Kidney capillary endothelial cell (primary cell): ENCODE measurements at places on chromosomes 5 and 9.
A peak's percentile ranks its signal among the peaks of the same experiment; 100 is the strongest.

DNA sequence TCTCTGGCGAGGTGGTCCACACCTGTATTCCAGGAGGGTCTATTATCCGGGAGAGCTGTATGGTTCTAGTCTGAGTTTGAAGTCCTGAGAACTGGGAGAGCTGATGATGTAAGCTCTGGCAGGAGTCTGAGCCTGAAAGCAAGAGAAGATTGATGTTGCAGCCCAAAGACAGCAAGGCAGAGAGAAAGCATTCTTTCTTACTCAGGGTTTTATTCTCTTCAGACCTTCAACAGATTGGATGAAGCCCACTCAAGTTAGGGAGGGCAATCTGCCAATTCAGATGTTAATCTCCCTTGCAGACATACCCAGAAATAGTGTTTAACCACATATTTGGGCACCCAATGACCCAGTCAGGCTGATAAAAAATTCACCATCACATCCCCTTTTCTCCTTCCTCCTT is 159.1 kb downstream of the CCDC171 start:
- DNase-seq, result no peak

DNA sequence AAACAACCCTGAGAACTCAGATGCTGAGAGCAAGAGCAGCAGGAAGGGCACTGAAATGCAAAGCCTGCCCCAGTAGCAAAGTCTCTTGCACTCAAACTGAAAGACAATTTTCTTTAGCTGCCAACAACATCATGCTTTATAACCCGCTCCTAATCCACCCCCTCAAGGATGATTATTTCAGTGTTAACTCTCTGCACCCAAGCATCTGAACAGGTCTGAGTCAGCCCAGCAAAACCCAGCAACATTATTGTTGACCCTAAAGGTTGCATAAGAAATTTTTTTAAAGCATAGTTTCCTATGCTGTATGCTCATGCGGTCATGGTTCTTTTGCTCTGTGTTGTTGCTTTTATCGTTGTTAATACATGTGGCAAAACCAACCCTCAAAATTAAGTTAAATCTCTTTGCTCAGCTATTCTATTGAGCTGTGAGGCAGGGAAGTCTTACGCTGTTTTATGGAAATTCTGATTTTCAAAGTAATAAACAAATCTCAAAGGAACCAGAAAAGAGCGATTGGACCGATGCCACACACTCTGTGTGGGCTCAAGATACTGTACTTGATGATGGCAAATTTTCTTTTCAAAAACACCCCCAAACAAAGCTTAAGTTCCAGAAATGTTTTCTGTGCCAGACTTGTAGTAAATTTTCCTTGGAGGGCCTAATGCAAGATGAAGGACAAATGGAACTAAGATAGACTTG is 440.6 kb upstream of the MPDZ start:
- no peak for DNase-seq

DNA sequence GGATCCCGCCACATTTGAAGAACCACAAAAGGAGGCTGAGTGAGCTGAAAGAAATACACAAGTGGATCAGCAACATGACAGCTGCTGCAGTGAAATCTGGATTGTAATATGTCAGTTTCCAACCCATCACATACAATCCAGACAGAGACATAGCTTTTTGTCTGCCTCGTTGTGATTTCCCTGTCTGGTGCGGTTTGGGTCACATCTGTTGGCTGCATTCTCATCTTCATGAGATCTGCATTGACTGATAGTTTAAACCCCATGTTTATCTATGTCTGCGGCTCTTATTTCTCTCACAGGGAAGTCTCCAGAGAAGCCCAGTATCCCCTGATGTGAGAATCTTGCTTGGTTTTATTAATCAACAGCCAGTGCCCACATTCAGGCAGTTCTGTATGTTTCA is 403.1 kb upstream of the ZNF608 start:
- DNase-seq, result no peak

GRCh38 chr9:87855061-87855460 is 27.6 kb upstream of the SPATA31E1 start:
- DNase-seq, result no peak

DNA sequence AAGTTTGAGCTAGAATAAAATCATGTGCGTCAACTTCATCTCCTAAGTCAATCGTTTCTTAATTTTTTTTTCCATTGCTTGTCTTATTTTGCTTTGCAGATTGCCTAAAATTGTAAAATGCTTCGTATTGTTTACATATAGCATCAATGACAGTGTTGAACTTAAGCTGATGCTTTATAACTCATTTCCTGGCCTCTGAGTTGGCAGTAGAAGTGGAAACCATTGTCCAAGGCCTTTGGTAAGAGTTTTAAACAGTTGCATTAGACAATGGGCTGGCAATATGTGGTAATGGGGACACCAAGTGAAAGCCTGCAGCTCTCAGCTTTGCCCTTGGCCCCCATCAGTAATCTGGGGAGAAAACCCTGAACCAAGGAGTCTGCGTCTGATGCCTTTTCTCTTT is 154.8 kb upstream of the GAS1 start:
- DNase-seq, result peak; percentile 48

DNA sequence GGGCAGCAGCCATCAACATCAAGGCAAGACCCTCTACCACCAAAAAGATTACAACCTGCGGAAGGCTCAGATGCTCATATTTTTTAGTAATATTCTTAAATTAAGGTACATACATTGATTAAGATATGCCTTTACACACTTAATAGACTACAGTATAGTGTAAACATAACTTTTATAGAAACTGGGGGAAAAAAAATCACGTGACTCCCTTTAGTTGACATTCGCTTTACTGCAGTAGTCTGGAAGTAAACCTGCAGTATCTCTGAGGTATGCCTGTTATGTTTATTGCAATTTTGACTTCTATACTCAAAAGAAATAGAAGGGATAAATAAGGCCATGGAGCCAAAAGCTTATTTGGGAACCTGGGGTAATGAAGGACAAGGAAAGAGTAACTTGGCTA is 15.1 kb upstream of the GCNT4 start:
- no peak for DNase-seq

DNA sequence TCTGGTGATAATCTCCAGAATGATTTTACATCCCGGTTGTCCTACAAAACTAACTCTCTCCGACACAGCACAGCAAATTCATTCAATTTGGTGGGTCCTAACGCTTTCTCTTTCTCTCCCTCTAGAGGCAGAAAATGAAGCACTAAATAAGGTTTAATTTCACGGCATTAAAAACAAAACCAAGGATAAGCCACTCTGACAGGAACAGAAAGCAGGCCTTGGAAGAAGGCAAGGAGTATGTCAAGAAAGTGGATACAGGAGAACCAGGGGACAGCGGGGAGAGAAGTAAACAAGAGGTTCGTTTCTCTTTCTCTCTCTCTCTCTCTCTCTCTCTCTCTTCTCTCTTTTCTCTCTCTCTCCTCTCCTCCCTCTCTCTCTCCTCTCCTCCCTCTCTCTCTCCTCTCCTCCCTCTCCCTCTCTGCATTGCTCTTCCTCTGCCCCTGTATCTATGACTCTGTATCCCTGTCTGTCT is 49.8 kb downstream of the EBF1 start:
- peak; percentile 52 for DNase-seq

- no peak for DNase-seq
Observed at GRCh38 chr9:121404906-121405305, 34.9 kb upstream of the STOM start.
